ENCODE measurements at places on chromosomes 12 and 14. TPM values are rescaled to one million over a fixed set of nuclear protein-coding genes. Genes with fewer than 3 reads are reported as not detected.

DNA sequence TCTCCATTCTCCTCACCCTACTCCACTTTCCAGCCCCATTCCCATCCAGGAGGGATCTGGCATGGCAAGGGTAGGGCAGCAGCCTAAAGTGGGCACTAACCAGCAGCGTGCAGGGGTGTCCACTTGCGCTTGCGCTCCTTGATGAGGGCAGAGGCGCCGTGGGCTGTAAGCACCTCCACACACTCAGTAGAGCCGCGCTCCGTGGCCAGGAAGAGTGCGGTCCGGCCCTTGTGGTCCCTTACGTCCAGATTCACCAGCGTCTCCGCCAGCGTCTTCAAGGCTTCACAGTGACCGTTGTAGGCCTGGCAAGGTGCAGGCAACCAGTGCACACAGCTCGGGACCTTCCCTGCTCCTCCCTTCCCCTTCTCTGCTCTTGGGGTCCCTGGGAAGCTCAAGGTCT is 10.3 kb downstream of the ANKRD52 start:
- DNase-seq: no peak

DNA sequence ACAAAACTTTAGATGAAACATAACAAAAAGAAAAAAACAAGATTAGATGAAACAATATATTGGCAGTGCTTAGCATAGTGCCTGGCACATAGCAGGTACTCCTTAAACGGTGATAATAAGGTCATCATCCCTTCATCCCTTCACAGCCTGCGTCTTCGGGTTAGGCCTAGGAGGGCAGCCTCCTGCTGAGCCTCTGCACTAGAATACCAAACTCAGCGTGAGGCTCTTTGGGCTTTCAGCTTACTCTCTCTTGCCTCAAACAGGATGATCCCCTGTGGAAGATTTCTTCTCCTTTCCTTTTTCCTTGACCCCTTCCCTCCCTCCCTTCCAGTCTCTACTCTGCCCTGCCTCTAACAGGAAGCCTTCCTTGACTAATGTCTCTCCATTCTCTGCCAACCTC is 14.4 kb upstream of the FIGNL2 start:
- no peak for DNase-seq

DNA sequence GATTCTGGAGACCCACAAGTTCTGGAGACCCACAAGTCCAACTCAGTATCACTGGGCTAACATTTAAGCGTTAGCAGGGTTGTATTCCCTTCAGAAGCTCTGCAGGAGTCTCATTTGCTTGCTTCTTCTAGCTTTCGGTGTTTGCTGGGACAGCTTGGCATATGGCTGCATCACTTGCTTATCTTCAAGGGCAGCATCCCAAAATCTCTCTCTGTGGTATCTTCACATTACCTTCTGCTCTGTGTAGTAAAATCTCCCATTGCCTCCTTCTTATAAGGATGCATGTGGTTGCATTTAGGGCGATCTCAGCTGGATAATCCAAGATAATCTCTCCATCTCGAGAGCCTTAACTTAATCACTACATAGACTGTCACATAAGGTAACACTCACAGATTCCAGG is 7.3 kb upstream of the CNTN1 start:
- no peak for DNase-seq

DNA sequence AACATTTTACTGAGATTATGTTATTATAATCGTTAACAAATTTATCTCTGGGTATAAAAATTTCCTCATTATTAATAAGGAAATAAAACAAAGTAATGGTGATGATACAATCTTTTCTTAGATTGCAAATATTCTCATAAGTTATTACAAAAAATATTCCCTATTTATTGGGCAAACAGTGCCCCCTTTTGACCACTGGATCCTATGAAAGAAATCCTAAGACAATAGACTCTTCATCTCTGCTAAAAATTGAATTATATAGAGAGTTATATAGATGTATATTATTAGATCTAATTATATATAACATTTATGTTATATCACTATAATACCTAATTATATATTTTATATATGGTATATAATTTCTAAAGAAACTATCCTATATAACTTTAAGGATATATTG is 94.2 kb upstream of the FGD4 start:
- DNase-seq: peak; percentile 67

Gene BHLHE41
- 1.4 TPM for polyA plus RNA-seq

GRCh38 chr14:31692376-31692781 is 131.2 kb downstream of the NUBPL start:
- peak; percentile 52 for DNase-seq

Gene BCL2L14
- polyA plus RNA-seq: 2.6 TPM

Data from stomach (tissue), 19 donors.